ENCODE measurements at places on chromosomes 6 and 20.

- DNase-seq: peak; percentile 19
- H3K36me3 ChIP-seq: no peaks in the 10 kb centered on the region
- H3K27ac ChIP-seq: no peak overlapping the region
- H3K4me3 ChIP-seq: no peak overlapping the region
- no peaks in the 10 kb centered on the region for H3K27me3 ChIP-seq
Observed at GRCh38 chr6:33967966-33968724, 164.3 kb upstream of the MLN start.

- H3K27me3 ChIP-seq: no peaks in the 10 kb centered on the region
- peak overlapping the region; percentile 78 for H3K4me3 ChIP-seq
- DNase-seq: peak; percentile 65
- peaks cover 23% of the 10 kb centered on the region for H3K4me1 ChIP-seq
Observed at GRCh38 chr6:30885999-30886896, 1.9 kb downstream of the DDR1 start.

GRCh38 chr6:25242567-25242966 lies 36.6 kb upstream of the CARMIL1 start:
- no peaks in the 10 kb centered on the region for H3K36me3 ChIP-seq
- no peak overlapping the region for H3K4me3 ChIP-seq
- no peak for DNase-seq
- no peaks in the 10 kb centered on the region for H3K27me3 ChIP-seq
- H3K27ac ChIP-seq: no peak overlapping the region

DNA sequence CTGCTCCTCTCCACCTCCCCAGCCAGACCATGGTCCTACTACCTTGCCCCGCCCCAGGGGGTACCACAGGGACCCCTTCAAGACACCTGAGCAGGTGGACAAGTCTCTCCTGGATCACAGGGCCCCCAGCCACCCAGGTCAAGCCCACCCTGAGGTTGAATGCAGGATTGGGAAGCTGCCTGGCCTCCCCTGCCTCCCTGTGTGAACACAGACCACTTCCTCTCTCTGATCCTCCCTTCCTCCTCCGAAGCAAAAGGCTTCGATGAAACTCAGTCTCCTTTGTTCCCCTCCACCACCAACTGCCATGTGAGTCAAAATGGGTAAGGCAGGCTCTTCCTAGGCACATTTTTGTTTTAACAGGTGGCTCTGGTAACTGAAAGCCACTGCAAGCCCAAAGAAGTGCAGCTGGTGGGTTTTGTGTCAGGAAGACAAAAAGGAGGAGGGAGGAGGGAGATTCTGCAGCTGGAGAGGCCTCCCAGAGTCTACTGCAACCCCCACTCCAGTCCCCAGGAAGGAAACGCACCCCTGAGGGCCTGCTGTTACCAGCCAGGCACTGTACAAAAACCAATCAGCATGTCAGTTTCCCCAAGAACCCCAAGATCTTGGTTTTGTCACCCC lies 5.4 kb downstream of the ADA start:
- H3K27me3 ChIP-seq: no peaks in the 10 kb centered on the region
- DNase-seq: no peak
- no peak overlapping the region for H3K27ac ChIP-seq
- H3K36me3 ChIP-seq: no peaks in the 10 kb centered on the region

DNA sequence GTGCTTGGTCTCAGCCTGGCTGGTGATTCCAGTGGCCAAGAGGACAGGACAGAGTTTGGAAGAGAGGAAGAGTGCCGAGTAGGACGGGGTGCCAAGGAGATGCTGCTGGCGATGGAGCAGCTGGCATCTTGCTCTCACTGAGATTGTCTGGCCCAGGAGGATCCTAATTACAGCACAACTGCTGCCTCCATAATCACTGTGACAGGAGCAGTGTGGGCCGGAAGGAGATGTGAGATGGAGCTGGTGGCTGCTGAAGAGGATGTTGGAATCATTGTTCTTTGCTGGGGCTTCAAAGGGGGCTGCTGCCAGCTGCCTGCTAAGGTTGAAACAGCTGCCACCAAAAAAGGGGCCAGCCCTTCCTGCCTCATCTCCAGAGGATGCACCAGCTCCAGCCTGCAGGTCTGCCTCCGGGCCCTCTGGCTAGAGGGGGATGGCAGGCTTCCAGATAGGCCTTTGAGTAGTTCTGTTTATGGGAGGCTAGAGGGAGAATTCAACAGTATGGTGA lies 214.4 kb downstream of the RNF144B start:
- no peaks in the 10 kb centered on the region for H3K36me3 ChIP-seq
- H3K27me3 ChIP-seq: no peaks in the 10 kb centered on the region
- DNase-seq: no peak
- H3K4me3 ChIP-seq: no peak overlapping the region
- H3K4me1 ChIP-seq: no peaks in the 10 kb centered on the region

GRCh38 chr6:138427701-138428100 lies 23.7 kb downstream of the HEBP2 start:
- no peak for DNase-seq
- H3K4me3 ChIP-seq: no peak overlapping the region
- no peaks in the 10 kb centered on the region for H3K27me3 ChIP-seq
- H3K27ac ChIP-seq: no peak overlapping the region
- no peaks in the 10 kb centered on the region for H3K4me1 ChIP-seq

DNA sequence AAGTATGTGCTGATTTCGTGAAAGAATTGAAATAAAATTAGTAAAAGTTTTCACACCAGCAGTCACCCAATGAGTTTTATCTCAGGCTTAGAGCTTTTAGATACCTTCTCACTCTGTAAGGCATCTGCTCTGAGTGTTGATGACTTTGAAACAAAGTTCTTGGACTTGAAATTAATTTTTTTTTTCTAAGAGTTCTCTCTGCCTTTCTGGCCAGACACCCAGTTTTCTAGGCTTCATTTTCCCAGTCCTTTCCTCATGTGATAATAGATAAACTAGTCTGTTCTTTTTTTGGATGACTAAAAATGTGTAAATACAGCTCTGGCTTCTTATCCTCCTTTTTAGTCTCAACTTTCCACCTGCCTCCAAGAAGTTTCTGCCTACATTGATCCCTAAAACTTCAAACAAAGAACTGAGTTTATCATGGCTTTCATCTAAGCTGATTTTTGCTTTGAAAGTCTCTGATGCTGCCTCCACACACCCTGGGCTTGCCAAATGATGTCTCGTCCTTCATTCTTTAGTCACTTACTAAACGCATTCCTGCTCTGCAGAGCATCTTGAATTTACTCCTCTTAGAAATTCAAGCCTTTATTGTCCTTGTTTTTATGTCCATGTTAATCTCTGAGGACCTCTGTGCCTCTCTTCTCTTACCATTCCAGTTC lies 32.7 kb downstream of the SLX4IP start:
- H3K27ac ChIP-seq: peak overlapping the region; percentile 67
- no peaks in the 10 kb centered on the region for H3K27me3 ChIP-seq
- H3K4me1 ChIP-seq: peaks cover 37% of the 10 kb centered on the region
- no peak for DNase-seq
- H3K36me3 ChIP-seq: no peaks in the 10 kb centered on the region

All from ascending aorta (tissue), 2 donors.